Thyroid gland (tissue), 4 donors: ENCODE measurements at places on chromosomes 7 and 10. TPM values are rescaled to one million over a fixed set of nuclear protein-coding genes. Genes with fewer than 3 reads are reported as not detected.

DNA sequence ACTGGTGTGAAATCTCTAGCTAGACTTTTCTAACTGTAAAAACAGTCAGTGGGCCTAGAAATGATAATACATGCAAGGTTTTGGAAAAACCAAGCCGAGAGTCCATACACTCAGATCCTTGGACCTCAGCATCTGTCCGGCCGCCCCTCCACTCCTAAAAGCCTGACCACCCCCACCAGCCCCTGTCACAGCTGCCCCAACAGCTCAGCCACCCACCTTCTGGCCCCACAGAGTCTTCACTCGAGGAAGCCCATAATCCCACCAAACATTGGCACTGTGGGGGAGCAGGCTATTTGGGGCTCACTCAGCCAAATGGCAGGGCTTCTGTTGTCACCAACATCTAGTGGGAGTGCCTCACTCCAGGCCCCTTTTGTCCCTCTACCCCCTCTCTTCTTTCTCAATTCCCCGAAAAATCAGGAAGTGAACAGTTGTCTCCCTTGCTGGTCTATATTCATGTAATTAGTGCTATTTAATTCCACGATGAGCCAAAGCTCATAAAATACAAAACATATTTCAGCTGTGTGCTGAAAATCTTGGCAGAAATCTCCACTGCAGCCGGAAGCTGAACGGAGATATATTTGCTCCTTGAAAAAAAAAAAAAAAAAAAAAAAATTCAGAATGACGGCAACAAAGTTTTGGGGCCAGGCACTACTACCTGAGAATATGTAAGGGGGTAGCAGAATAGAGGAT lies 55.5 kb downstream of the PLXNA4 start:
- DNase-seq = no peak

GRCh38 chr10:43217563-43218205 lies 49.2 kb downstream of the RASGEF1A start:
- DNase-seq = no peak

GRCh38 chr7:11667071-11667809 lies 164.8 kb downstream of the THSD7A start:
- no peak for DNase-seq

The CALML5 gene
- total RNA-seq = not detected

The LRIT1 gene
- not detected for total RNA-seq

The ITGA8 gene
- 5.1 TPM for total RNA-seq

DNA sequence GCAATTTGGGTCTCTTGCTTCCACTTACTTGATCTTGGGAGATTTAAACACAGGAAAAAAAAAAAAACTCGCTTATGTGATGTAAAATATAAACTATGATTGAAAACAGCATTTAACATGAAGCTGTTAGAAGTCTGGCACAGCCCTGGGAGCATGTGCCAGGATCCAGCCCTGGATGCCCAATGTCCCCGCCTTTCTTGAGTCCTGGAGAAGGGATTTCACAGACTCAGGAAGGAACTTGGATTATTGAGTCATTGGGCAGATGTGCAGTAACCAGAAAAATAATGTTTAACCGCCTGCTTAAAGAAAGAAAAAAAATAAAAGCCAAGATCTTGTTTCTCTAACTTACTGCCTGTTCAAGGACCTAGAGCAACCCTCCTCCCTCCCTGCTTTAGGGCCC lies 3.7 kb upstream of the JCAD start:
- no peak for DNase-seq

DNA sequence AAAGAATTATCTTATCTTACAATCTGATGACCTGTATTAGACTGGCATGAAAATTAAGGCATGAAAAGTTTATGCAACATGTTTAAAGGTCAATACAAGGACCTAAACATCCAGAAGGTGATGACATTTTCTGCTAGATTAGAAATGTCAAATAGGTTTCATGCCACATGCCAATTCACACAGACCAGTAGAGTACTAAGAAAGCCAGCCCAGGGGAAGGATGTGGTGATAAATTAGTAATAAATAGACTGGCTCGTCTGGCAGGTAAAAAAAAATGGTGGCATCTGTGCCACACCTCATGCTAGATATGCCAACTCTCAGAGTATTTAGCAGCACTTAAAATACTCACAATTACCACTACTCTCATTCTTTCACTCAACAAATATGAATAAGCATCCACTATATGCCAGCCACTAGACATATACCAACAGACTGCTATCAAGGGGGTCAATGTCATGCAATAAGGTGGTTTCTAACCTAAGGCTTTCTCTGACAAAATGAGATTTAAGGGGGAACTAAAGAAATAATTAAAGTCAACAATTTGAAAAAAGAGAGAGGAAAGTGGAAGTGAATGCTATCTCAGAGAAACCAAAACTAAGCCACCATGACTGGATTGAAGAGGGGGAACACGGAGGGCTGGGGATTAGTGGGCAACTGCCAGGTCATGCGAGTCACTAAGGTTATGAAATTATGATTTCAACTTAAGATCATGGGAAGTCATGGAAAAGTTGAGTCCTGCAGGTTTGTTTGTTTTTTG lies 83.5 kb downstream of the SGMS1 start:
- no peak for DNase-seq

The ZCWPW1 gene
- 4.5 TPM for total RNA-seq

The CH25H gene
- total RNA-seq = not detected

The GJD4 gene
- not detected for total RNA-seq

- DNase-seq = no peak
These were observed 85.1 kb downstream of the HIPK2 start for GRCh38 chr7:139692723-139693122.

DNA sequence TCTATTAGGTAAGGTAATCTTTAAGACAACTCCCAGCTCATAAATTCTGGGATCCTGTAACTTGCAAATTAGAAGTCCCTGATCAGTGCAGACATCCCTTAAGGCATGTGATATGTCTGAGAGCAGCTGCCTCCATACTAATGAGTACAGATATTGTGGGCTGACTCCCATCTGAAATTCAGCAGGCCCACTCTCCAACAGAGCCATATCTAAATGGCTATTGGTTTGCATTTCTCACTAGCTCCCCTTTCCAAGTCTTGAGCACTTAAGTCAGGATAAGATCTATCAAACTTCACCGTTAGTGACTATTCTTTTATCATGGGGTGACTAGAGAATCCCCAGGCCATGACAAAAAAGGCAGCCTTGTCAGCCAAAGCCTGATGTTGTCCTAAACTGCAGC lies 785.4 kb downstream of the IPMK start:
- no peak for DNase-seq

DNA sequence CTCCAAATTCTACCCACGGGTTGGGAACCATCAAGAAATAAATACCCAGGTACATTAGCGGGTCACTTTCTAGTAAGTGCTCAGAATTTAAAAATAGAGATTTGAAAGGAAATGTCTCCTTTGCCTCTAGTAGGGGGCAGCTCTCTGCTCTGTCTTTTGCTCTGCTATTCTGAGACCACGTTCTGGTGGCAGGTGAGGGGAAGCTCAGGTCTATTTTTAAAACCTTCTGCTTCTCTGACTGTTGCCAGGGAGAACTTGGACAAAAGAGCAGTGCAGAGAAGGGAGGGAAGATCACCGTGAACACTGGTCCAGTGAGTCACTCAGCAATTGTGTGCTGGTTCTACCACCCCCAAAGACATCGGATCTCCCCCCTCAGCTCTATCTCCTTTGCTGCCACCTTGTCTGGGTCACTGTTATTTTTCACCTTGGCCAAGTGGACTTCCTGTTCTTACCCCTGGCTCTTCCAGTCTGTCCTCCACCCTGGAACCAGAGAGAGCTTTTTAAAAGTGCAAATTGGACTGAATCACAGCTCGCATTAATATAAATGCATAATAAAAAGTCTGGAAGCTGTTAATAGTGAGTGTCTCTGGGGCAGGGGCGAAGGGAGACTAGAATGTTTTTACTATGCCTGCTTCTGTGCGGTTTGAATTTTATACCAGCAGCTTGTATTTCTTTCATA lies 72.4 kb upstream of the LOXL4 start:
- DNase-seq = no peak

GRCh38 chr10:110069502-110069982 lies 61.8 kb downstream of the ADD3 start:
- no peak for DNase-seq

GRCh38 chr10:75538144-75538543 lies 106.7 kb downstream of the LRMDA start:
- DNase-seq = no peak

DNA sequence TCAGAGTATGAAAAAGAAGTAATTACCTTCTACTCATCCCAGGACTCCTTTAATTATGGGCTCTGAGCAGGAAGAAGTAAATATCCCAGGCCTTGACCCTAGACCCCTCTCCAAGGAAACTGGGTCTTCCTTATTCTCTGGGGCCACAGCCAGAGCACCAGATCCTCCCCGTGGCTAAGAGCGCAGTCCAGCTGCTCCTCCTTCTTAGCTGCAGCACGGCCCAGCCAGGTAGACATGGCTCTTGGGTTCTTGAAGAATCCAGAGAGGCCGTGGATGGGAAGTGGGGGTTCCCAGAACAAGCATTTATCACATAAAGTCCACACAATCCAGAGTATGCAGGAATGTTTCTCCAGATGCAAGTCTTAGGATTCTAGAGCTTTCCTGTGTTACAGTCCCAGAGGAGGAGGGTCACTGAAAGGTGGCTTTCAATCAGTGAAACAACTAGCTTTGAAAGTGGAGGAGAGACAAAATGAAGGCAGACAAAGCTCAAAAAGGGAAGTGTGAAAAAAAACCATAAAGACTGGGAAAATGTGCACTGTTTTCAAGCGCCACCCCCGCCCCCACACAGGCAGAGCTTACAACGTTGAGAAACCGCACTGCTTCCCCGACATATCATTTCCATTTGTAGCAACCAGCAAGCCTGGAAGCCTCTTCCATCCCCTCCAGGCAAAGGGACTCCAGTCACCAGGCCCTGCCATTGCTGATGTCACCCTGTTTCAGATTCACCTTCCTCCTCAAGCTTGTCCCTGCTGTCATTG lies 396.5 kb upstream of the MKI67 start:
- DNase-seq = no peak

DNA sequence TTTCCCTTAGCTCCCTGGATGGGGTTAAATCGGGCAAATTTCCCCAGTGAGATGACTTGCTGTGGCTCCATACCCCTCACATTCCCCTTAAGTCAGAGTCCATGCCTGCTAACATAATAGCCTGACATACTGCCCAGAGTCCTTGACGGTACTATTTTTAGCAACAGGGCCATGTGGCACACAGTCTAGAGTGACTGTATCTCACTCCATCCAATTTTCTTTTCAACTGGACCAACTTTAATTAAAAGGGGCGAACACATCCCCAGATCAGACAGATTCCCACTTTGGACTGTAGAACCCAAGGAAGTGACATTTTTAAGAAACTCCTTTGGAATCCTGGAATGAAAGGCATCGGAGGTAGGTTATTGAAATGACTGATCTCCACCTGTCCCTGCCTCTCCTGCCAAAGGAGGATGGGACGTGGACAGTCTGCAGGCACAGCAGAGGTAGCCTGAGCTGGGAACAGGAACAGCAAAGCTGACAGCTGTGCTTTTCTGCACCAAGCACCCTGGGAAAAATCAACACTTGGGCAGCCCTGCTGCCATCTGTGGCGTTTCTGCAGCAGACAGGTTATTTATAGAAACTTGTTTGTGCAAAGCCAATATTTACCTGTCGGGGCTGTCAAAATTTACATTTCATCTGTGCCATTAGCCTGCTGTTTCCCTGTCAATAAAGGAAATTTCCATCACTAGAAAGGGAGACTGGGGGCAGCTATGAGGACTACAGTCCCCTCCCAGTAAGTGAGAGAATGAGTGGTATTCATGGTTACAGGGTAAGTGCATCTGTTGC lies 221.5 kb upstream of the AOAH start:
- DNase-seq = peak; percentile 33

DNA sequence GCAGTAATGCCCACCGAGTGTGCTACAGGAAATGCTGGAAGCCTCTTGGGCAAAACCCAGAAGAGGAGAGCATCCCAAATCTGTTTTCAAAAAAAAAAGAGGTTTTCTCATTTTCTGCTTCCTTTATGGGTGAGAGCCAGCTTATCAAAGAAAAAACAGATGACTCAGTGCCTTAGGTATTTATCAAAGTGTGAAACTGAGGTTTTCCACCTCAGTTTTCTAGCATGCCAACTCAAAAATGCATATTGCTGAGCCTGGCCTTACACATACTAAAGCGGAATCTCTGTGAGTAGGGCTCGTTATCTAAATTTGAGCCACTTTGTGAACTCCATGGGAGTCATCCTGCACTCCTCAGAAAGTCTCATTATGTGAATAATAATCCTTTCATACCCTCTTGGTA lies 705.1 kb downstream of the SUGCT start:
- DNase-seq = no peak

The TMEM178B gene
- total RNA-seq = 29.6 TPM

The ARHGAP22 gene
- 21.0 TPM for total RNA-seq

DNA sequence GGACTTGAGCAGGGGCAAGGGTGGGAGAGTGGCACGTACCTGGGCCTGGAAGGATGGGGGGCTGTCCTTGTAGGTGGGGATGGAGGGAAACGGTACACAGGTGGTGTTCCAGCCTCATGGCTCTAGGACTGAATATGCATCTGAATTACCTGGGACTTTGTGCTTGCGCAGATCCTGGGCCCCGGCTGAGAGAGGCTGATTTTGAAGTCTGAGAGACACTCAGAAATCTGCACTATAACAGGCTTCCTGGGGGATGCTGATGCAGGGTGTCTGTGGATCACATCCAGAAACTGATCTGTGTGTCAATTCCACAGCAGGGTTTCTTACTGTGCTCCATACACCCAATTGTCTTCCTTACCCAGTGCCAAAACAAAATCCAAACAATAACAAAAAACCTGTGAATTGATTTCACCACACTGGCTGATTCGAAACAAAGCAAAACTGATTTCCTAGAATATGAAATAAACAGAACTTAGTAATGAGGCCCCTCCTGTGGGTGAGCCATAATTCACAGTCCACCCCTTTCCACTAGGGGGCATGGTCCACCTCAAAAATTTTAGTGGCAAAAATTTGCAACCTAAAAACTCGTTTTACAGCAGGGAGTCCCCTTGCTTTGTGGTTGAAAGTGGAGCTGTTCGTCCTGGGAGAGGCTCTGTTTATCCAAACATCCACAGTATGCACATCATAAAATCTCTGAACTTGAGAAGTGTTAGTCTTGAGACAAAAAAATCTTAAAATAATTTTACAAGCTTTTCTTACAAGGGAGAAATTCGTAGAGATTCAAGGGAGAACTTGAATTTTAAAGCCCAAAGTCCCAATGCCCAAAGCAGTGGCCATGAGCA lies 32.0 kb upstream of the PLEKHA1 start:
- DNase-seq = peak; percentile 50

DNA sequence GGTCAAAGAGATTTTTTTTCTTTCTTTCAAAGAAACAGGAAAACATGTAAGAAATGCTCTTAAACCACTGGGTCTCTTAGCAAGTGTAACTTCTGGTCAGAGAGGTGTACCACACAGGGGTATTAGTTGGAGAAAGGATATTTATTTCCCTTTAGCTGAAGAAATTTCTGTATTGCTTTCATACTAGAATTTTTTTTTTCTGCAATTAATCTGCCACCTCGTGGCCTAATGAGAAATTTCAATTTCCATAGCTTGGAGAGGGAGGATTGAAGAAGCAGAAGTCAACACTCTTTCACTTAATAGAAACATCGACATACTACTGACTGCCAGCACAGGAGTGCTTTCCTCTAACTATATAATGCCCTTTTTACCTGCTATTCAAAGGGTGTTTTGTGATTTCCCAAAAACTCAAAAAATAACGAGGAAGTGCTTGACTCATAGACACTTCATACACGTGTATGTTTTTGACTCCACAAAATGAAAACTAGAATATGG lies 177.6 kb upstream of the NAMPT start:
- no peak for DNase-seq

GRCh38 chr10:46234026-46234425 lies 52.8 kb upstream of the ANTXRL start:
- DNase-seq = no peak

The SUPV3L1 gene
- total RNA-seq = 26.9 TPM

The ZMIZ2 gene
- total RNA-seq = 57.7 TPM

The FAM237B gene
- total RNA-seq = not detected

The AZGP1 gene
- total RNA-seq = 3.5 TPM

GRCh38 chr7:57868771-57869483 lies 418.9 kb downstream of the ZNF716 start:
- DNase-seq = no peak

The LHFPL3 gene
- not detected for total RNA-seq
